ENCODE measurements at places on chromosomes 4 and X. TPM values are rescaled to one million over a fixed set of nuclear protein-coding genes. Genes with fewer than 3 reads are reported as not detected.

Gene KLF8
- polyA plus RNA-seq: 9.5 TPM

Gene F9
- not detected for polyA plus RNA-seq

Gene SPANXD
- not detected for polyA plus RNA-seq

DNA sequence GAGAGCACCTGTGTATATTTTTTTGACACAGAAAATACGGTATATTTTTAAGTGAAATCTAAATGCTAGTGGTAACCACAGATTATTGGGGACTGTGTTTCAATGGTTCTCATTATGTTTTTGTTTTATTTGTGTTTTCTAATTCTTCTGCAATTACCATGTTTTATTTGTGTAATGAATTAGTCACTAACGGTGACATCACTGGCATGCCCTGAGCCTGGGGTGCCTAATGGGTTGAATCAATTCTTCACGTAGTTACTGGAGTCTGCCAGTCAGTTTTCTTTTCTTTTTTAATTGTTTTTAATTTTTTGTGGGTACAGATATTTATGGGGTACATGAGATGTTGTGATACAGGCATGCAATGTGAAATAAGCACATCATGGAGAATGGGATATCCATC lies 168.8 kb downstream of the RELL1 start:
- no peak for DNase-seq
- no peaks in the 10 kb centered on the region for H3K36me3 ChIP-seq
- no peak overlapping the region for H3K4me3 ChIP-seq
- H3K4me1 ChIP-seq: no peaks in the 10 kb centered on the region
- H3K27ac ChIP-seq: no peak overlapping the region
